ENCODE measurements at places on chromosomes 1 and 21.

DNA sequence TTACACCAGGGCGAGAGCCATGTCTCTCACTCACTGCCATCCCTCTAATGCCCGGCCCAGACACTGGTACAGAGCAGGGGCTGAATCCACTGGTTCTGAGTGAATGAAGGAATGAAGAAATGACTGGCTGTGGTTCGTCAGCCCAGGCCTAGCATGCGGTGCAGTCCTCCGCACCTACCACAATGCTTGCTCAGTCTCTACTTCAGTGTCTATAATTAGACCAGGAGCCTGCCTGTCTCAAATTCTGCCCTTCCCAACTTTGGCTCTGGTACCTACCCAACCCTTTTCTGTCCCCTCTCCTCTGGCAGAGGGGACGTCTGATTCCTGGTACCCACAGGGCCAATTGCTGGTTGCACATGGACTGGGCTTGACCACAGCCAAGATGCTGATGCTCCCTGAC, 118.2 kb upstream of the GRIK3 start:
- DNase-seq, result no peak

DNA sequence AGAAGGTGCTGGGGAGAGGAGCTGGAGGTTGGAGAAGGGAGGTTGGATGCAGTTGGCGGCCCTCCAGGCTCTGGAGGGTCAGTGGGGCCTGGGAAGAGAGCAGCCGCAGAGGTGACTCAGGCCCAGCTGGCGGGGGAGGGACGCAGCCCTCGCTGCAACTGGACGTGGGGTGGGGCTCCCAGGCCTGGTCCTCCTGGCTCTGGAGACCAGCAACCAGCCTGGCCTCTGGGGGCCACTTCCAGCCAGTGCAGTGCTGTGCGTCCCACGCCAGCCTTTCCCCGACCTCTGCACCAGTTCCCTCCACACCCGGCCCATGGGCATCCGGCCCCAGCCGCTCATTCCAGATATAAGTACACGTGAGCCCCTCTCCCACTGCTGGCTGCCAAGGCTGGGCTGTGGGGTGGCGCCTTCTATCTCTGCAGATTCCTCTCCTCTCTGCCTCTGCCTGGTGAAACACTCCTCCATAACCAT, 38.0 kb upstream of the COL18A1 start:
- DNase-seq, result no peak

DNA sequence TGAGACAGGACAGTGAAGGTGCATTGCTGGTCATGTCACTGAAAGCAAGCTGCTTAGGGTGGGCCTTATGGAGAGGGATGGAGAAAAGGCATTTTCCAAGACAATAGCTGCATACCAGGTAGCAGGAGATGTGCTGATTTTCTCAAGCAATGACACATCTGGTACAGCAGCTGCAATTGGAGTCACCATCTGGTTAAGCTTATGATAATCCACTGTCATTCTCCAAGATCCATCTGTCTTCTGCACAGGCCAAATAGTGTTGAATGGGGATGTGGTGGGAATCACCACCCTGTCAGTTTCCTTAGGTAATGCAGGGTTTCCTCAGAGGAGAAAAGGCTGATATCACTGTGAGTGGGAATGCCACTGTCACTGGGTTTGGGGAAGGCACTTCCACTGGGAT, 54.6 kb downstream of the ADSS2 start:
- no peak for DNase-seq

- DNase-seq, result no peak
Measured at GRCh38 chr1:152933196-152933595, 13.8 kb upstream of the SPRR5 start.

DNA sequence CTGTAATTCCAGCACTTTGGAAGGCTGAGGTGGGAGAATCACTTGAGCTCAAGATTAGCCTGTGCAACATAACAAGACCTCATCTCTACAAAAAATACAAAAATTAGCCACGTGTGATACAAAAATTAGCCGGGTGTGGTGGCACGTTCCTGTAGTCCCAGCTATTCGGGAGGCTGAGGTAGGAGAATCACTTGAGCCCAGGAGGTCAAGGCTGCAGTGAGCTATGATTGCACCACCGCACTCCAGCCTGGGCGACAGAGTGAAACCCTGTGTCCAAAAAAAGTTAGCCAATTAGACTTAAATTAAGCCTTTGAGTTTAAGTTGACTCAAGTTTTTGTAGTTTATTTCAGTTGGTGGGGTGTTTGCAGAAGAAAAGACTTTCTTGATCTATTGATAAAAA, 11.8 kb downstream of the CXADR start:
- no peak for DNase-seq

- no peak for DNase-seq
Measured at GRCh38 chr21:15423676-15424445, 305.9 kb upstream of the USP25 start.

DNA sequence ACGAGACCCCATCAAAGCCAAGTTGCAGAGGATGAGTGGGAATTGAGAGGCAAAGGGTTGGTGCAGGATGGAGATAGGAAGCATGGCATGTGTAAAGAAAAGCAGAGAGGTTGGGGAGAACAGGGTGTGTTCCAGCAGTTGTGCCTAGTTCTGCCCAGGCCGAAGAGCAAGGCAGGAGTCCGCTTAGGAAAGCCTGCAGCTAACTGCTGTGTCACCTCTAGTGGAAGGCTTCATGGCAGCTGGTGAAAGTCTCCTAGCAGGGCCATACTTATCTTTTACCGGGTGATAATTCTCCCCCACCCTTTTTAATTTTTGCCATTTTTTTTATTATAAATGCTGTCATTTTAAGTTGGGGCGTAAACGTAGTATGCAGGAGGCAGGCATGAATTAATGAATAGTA, 93.6 kb downstream of the NFIA start:
- DNase-seq, result no peak

- no peak for DNase-seq
Measured at GRCh38 chr1:214367841-214368240, 86.9 kb downstream of the SMYD2 start.

GRCh38 chr1:95067062-95067461, 5.7 kb downstream of the ALG14 start:
- DNase-seq, result no peak

DNA sequence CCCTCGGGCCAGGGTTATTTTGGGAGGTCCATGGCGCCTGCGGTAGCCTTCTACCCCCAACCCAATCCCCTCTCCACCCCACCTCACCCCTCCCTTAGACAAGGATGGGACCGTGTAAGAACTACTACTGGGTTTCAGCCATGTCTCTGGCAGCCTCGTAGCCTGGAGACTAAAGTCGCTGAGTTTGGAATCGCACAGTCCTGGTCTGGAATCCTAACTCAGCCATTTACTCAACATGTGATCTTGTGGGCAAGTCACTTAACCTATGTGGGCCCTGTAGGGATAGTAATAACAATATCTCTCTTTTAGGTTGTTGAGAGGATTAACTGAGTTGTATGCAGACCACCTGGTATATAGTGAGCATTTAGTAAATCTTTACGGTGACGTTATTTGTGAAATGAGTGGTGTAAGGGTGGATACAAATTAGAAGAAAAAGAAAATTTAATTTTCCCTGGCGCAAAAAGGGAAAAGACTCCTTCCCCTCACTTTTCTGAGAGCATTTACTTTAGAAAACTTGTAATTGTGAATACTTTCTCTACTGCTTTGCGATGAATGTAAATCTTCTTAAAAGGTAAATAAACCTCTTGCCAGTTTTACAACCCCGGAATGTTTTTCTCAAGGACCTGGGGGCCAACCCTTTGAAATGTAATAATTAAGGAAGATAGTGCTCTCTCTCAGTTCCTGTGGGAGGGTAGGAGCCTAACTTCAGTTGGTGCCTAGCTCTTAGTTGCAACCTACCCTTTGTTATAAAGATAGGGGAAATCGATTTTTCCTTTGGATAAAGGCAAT, 615 bp upstream of the MRPS15 start:
- DNase-seq, result no peak

All from stimulated activated CD8-positive, alpha-beta memory T cell treated with anti-CD3 and anti-CD28 coated beads, Interleukin-2, amount 100 ng/mL, for 1 hour (primary cell).